ENCODE measurements at places on chromosomes 13 and 19.
A peak's percentile ranks its signal among the peaks of the same experiment; 100 is the strongest.

GRCh38 chr19:44571830-44572580 lies 41.4 kb upstream of the IGSF23 start:
- H3K27ac ChIP-seq = no peak overlapping the region
- DNase-seq = no peak
- H3K4me1 ChIP-seq = no peaks in the 10 kb centered on the region
- H3K4me3 ChIP-seq = no peak overlapping the region
- H3K36me3 ChIP-seq = no peaks in the 10 kb centered on the region

- H3K4me1 ChIP-seq = no peaks in the 10 kb centered on the region
- DNase-seq = no peak
- H3K27me3 ChIP-seq = peaks cover 23% of the 10 kb centered on the region
- H3K4me3 ChIP-seq = no peak overlapping the region
- H3K36me3 ChIP-seq = no peaks in the 10 kb centered on the region
- H3K27ac ChIP-seq = no peak overlapping the region
Observed at GRCh38 chr13:97021241-97021640, 27.0 kb upstream of the OXGR1 start.

GRCh38 chr13:40764587-40765403 lies 6.2 kb downstream of the MRPS31 start:
- H3K4me3 ChIP-seq = no peak overlapping the region
- H3K36me3 ChIP-seq = peaks cover 34% of the 10 kb centered on the region
- DNase-seq = no peak
- peaks cover 8% of the 10 kb centered on the region for H3K4me1 ChIP-seq

- no peaks in the 10 kb centered on the region for H3K4me1 ChIP-seq
- H3K27me3 ChIP-seq = no peaks in the 10 kb centered on the region
- H3K36me3 ChIP-seq = no peaks in the 10 kb centered on the region
- no peak overlapping the region for H3K27ac ChIP-seq
- no peak overlapping the region for H3K4me3 ChIP-seq
Observed at GRCh38 chr19:13347367-13347766, 158.9 kb downstream of the CACNA1A start.

GRCh38 chr19:34017024-34017423 lies 155.3 kb upstream of the LSM14A start:
- H3K36me3 ChIP-seq = no peaks in the 10 kb centered on the region
- no peaks in the 10 kb centered on the region for H3K4me1 ChIP-seq
- DNase-seq = no peak
- peaks cover 30% of the 10 kb centered on the region for H3K27me3 ChIP-seq
- no peak overlapping the region for H3K4me3 ChIP-seq

DNA sequence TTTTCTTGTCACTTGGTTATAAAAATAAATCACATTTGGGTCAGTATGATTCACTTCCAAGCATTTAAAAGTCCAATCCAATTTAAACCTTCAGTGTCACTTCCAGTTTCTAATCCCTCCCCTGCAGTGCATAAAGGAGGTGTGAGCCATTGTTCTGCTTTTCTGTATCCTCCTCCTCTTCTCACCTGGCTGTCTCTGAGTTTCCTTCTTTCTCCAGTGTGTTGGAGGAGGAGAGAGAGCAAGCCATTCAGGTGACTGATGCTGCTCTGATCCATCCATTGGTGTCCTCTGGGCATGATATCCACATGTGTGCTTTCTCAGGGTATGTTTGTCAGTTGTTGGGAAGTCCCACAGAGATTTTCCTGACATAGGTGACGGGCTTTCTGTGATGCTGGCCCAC lies 1.2 kb downstream of the NUDT15 start:
- no peaks in the 10 kb centered on the region for H3K27me3 ChIP-seq
- H3K4me1 ChIP-seq = peaks cover 24% of the 10 kb centered on the region
- DNase-seq = peak; percentile 12
- peak overlapping the region; percentile 79 for H3K27ac ChIP-seq

GRCh38 chr13:31350560-31350959 lies 150.8 kb downstream of the B3GLCT start:
- DNase-seq = no peak
- no peaks in the 10 kb centered on the region for H3K27me3 ChIP-seq
- no peak overlapping the region for H3K4me3 ChIP-seq
- no peaks in the 10 kb centered on the region for H3K4me1 ChIP-seq
- H3K27ac ChIP-seq = no peak overlapping the region
- no peaks in the 10 kb centered on the region for H3K36me3 ChIP-seq

DNA sequence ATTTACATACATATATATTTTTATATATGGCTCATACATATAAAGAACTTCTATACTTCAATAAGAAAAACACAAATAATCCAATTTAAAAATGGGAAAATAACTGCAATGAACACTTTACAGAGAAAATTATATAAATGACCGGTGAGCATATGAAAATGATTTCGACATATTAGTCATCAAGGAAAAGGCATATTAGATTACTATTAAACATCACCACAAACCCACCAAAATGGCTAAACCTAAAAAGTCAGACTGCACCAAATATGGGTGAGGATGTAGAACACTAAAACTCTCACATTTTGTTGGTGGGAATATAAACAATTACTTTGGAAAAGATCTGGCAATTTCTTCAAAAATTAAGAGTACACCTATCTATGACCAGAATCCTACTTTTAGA lies 316.2 kb downstream of the ENOX1 start:
- H3K4me1 ChIP-seq = no peaks in the 10 kb centered on the region
- no peaks in the 10 kb centered on the region for H3K27me3 ChIP-seq
- no peak overlapping the region for H3K27ac ChIP-seq
- no peaks in the 10 kb centered on the region for H3K36me3 ChIP-seq
- no peak for DNase-seq

GRCh38 chr13:25379011-25379410 lies 7.2 kb downstream of the ATP8A2 start:
- no peak overlapping the region for H3K4me3 ChIP-seq
- H3K4me1 ChIP-seq = no peaks in the 10 kb centered on the region
- H3K27ac ChIP-seq = no peak overlapping the region
- DNase-seq = no peak
- H3K36me3 ChIP-seq = no peaks in the 10 kb centered on the region
- H3K27me3 ChIP-seq = peaks cover 15% of the 10 kb centered on the region

DNA sequence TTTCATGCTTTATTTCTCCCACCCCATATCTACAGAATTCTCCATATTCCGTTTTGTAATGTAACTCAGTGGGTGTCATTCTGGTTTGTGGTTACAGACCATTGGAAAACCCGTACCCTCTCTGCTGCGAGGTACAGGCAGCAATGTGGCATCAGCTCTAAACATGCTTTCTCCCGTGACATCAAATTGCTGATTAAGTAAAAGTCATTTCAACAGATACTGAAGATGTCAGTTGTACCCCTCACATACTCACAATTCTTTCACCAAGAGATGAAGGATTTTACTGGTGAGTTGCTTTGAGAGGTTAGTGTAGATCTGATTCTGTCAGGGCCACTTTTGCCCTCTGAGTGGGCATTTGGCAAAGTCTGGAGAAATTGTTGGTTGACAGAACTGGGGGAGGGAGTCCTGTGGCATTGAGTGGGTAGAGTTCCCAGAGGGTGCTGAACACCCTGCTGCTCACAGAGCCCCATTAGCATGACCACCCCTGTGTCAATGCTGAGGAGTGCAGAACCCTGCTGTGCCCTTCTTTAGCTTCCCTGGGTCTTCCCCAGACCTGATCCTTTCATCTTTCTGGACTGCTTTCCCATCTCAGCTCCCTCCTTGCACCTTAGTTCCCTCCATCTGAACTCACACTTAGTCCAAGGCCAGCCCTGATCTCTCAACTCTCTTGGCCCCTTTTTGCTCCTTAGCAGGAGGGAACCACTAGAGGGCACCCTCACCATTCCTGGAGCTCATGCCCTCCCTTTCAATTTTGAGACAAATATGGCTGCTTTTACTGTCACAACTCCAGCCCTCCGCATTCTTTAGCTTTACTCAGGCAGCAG lies 39.9 kb upstream of the CEACAM8 start:
- no peaks in the 10 kb centered on the region for H3K36me3 ChIP-seq
- no peaks in the 10 kb centered on the region for H3K4me1 ChIP-seq
- peaks cover 4% of the 10 kb centered on the region for H3K27me3 ChIP-seq
- no peak overlapping the region for H3K4me3 ChIP-seq
- H3K27ac ChIP-seq = no peak overlapping the region

DNA sequence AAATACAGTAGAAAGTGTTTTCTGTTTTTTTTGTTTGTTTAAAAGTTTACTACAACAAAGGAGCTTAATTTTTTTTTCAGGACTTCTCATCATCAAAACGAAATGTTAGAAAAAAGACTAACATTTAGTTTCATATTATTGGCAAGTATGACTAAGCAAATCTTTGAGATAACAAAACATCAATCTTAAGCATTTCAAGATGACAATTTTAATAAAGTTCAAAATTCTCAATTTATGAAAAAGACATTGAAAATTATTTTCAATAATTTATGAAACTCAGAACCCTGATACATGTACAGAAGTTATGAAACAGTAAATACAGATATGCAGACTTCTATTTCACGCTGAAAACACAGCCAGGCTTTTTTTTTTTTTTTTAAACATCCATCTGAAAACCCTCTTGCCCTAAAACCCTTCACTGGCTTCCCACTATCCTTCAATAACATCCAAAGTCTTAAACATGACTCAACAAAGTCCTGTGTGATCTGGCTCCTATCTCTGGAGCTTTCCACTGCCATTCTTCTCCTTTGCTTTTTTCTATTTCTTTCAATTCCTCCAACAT lies 3.9 kb downstream of the RBM26 start:
- DNase-seq = no peak
- H3K27me3 ChIP-seq = no peaks in the 10 kb centered on the region
- H3K36me3 ChIP-seq = peaks cover 25% of the 10 kb centered on the region
- peaks cover 21% of the 10 kb centered on the region for H3K4me1 ChIP-seq
- H3K27ac ChIP-seq = no peak overlapping the region

- DNase-seq = no peak
- no peak overlapping the region for H3K27ac ChIP-seq
- H3K36me3 ChIP-seq = no peaks in the 10 kb centered on the region
- H3K27me3 ChIP-seq = no peaks in the 10 kb centered on the region
- no peak overlapping the region for H3K4me3 ChIP-seq
- peaks cover 12% of the 10 kb centered on the region for H3K4me1 ChIP-seq
Observed at GRCh38 chr13:42996584-42996983, 4.5 kb upstream of the EPSTI1 start.

DNA sequence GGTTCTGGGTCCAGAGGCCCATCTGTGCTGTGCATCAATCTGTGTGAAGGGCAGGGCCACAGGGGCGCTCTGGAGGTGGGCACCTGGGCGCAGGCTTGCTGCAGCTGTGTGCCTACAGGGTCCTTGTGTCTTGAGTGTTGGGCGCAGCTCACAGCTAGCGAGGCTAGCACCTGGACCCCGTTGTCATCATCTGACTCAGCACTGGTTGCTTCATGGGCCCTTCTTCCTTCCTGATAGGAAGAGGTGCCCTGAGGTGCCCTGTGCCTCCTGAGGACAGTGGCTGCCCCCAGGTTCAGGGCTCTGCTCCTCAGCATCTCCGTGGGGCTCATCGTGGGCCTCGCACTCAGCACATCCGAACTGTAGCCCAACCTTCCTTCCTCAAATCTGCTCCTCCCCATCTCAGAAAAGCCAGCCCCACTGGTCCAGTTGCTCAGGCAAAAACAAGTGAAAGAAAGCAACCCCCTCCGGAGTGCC lies 54.8 kb downstream of the GATAD2A start:
- peak overlapping the region; percentile 88 for H3K27ac ChIP-seq
- H3K4me3 ChIP-seq = peak overlapping the region; percentile 50
- peak; percentile 20 for DNase-seq

DNA sequence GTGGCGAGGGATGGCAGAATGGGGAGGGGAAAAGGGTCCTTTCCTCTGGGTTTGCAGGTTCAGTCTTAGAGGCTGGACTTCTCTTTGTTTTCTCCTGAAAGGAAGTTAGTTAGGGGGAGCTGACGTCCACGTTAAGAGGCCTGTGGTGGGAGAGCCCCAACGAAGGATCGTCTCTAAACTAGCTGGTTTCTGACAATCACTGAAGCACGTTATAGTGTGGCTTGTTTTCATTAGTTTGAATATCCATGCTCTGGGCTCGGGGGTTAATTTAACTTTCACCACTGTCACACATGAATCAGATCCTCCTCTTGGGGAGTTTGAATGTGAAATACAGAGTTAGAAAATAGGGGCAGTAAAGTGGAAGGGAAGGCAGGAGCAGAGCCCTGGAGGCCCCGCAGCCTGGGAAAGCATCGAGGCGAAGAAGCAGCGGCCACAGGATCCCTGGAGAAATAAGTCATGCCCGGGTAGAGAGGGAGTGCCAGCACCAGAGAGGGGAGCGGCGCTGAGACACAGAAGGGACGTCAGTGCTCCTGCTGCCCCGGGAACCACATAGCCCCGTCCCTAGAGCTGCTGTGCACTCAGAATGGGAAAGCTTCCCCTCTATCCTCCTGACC lies 31.1 kb upstream of the AMER2 start:
- no peaks in the 10 kb centered on the region for H3K4me1 ChIP-seq
- H3K27me3 ChIP-seq = peaks cover 3% of the 10 kb centered on the region
- H3K36me3 ChIP-seq = no peaks in the 10 kb centered on the region
- no peak for DNase-seq

DNA sequence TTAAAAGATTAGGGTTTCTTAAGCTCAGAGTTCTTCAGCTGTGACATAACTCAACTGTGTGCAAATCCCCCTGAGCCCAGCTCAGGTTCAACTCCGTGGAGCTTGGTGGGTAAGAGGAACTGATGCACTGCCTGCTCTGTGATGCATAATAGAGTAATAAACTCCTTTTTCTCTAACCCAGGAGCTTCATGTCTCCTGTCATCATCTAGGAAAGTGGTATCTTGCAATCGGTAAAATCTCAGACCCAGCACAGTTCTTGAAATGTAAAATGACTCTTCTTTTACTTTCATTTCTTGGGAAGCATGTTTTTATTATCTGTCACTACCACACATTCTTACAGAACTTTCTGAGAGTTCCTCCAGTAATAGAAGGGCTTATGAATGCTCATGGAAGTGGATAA lies 123.8 kb upstream of the PCDH9 start:
- no peaks in the 10 kb centered on the region for H3K4me1 ChIP-seq
- no peaks in the 10 kb centered on the region for H3K27me3 ChIP-seq
- no peak overlapping the region for H3K4me3 ChIP-seq
- H3K27ac ChIP-seq = no peak overlapping the region

DNA sequence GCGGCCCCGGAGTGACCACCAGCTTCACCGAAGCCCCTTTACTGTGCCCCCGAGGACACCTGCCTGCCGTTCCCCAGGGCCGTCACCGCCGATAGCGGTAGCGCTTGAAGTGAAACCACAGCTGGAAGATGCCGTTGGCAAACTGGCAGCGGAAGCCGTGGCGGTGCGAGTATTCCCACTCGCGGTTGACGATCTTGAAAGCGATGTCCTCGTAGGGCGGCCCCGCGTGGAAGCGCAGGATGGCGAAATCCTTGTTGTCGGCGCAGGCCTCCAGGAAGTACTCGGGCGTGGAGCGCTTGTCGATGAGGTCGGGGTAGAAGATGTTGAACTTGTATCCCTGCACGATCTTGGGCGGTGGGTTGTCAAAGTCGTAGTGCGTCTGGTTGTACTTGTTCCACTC lies 5.2 kb upstream of the TBXA2R start:
- no peak overlapping the region for H3K27ac ChIP-seq
- H3K27me3 ChIP-seq = no peaks in the 10 kb centered on the region
- DNase-seq = no peak
- H3K4me1 ChIP-seq = peaks cover 12% of the 10 kb centered on the region
- H3K4me3 ChIP-seq = no peak overlapping the region

- no peaks in the 10 kb centered on the region for H3K36me3 ChIP-seq
- H3K27me3 ChIP-seq = no peaks in the 10 kb centered on the region
- H3K27ac ChIP-seq = no peak overlapping the region
- no peaks in the 10 kb centered on the region for H3K4me1 ChIP-seq
- no peak overlapping the region for H3K4me3 ChIP-seq
- DNase-seq = no peak
Observed at GRCh38 chr13:85408415-85408814, 390.8 kb downstream of the SLITRK6 start.
